Left kidney (tissue), 8 donors: ENCODE measurements at places on chromosomes 3 and 15. TPM values are rescaled to one million over a fixed set of nuclear protein-coding genes. Genes with fewer than 3 reads are reported as not detected.
A peak's percentile ranks its signal among the peaks of the same experiment; 100 is the strongest.

DNA sequence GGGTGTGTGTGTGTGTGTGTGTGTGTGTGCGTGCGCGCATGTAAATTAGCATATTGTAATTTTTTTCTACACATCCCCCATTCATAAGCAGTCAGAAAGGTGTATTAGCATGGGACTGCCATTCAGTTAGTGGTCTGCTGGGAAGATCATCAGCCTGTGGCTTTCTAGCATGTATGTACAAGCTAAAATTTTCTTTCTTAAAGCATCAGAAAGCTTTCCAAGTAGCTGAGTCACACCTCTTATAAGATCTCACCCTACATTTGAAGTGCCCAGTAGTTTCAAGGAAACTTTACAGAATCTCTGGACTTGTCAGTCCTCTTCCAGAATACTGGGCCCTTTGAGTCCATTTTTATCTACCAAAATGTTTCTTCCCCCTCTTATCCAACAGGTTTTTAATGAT is 411.4 kb upstream of the TPRG1 start:
- no peak for DNase-seq

SAMD7 gene
- polyA plus RNA-seq, result not detected

DNA sequence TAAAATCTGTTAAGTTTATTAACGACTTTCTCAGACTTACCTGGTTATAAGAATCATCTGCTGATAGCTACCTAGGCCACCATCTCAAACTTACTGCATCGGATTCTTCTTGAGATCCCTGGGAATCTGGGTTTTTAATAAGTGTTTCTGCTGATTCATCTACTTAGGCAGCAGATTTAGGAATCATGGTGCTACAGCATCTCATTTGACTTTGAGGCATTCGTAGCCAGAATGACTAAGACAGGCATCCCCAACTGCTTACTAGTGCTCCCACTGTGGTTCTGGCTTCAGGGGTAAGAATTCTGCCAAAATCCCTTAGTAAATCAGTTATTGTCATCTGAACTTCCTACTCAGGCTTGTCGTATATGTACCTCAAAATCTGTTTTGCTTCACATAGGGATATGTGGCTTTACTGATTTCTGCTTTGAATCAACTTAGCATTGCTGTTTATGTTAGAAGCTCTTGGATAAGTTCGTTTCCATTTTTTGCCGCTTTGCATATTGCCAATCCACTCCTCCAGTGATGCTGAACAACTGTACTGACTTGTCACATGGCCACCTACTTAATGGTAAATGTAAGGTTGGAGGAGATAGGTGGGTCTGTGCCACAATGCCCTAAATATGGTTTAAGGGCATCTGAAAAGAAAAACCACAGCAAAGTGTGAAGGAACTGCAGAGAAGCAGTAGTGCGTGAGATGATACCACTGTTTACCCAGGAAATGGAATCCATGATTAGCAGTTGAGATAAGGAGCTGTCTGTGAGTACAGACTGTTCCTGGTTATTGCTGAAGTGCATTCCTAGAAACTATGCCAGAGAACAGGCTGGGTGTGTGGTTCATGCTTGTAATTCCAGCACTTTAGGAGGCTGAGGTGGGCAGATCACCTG is 60.3 kb downstream of the MAP6D1 start:
- no peak for DNase-seq

GRCh38 chr3:23254835-23255234 is 51.7 kb downstream of the UBE2E2 start:
- no peak for DNase-seq

DNA sequence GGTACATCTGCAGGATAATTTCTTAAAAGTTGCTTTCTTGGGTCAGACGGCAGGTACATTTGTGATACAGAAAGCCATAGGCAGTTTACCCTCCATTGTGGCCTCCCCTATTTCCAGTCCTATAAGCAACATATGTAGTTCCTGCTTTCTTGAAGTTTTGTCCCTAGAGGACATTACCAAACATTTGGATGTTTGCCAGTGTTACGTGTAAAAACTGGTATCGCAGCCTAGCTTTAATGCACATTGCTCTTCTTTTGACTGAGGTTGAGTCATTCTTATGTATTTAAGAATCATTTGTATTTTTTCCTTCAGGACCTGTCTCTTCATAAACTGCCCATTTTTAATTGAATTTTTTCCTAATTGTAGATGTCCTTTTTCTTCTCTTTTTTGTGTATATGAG is 114.3 kb downstream of the DIPK2A start:
- DNase-seq, result peak; percentile 14

DNA sequence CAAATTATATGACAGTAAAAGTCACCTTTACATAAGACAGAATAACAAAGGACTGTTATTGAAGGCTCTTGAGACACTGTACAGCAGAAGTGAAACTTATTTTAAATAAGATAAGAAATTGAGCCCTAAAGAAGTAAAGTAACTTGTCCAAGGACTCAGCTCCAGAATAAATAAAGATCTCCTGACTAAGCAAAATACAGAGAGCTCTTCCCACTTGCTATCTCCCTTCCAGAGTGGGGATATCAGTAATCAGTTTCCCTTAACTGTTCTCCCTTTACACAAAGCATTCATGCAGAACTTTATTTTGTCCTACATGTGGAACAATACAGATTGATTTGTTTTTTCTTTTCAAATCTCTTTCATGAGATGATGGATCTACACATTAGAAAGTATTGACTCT is 129.5 kb upstream of the BHLHE40 start:
- DNase-seq, result no peak

- DNase-seq, result no peak
Observed at GRCh38 chr3:114615523-114616085, 321.8 kb downstream of the TIGIT start.

DNA sequence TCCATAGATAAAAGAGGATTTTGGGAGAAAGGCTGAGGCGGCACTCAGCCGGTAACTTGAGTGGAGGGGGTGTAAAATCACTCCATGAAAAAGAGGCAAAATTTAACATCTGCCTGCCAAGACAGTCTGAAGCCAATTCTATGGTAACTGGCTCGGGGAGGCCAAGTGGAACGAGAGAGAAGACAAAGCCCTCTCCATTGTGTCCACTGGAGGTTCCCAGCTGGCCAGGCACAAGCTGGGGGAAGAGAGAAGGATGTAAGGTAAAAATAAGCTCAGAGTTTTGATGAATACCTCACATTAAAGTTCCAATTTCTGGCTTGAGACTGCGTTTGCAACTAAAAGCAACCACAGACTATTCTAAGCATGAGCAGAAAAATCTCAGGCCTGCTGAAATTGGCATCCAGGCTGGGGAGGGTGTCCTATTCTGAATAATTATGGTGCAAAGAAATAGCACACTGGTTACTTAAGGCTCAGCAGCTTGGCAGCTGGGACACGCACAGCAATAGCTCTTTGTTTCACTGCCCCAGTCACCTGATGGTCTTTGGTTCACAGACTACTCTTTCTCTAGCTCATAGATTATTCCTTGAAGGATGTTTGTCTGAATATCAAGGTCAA is 48.8 kb downstream of the CHRD start:
- no peak for DNase-seq

ZIC4 gene
- not detected for polyA plus RNA-seq

ZBTB38 gene
- polyA plus RNA-seq, result 60.5 TPM

- DNase-seq, result no peak
Observed at GRCh38 chr3:111732252-111732879, 126.7 kb upstream of the PHLDB2 start.
